ENCODE measurements at places on chromosomes 5 and 9. TPM values are rescaled to one million over a fixed set of nuclear protein-coding genes. Genes with fewer than 3 reads are reported as not detected.

- H3K4me3 ChIP-seq, result no peak overlapping the region
- peaks cover 12% of the 10 kb centered on the region for H3K36me3 ChIP-seq
- H3K4me1 ChIP-seq, result peaks cover 15% of the 10 kb centered on the region
- no peak for DNase-seq
- no peak overlapping the region for H3K27ac ChIP-seq
These were observed 364.3 kb downstream of the KCNN2 start for GRCh38 chr5:114726131-114726530.

DNA sequence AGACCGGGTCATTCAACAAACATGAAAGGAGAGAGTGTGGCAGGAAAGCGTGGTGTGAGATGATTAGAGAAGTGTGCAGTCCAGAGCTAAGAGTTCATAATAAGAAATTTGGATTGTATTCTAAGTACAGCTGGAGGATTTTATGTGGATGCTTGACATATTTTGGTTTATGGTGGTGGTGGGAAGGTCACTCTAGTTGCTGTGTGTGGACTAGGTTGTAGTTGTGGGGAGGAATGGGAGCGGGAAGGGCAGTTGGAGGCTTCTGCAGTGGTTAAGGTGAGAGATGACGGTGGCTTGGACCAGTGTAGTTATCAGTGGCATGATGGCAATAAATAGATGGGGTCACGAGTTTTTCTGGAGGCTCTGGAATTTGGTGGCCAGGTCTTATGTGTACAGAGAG is 45.7 kb upstream of the GPR151 start:
- H3K27me3 ChIP-seq, result no peaks in the 10 kb centered on the region
- peaks cover 2% of the 10 kb centered on the region for H3K36me3 ChIP-seq
- no peak overlapping the region for H3K4me3 ChIP-seq
- no peak overlapping the region for H3K27ac ChIP-seq
- peaks cover 24% of the 10 kb centered on the region for H3K4me1 ChIP-seq
- DNase-seq, result no peak

GRCh38 chr5:13569090-13569715 is 375.3 kb downstream of the DNAH5 start:
- DNase-seq, result no peak
- no peak overlapping the region for H3K27ac ChIP-seq
- H3K4me3 ChIP-seq, result no peak overlapping the region
- H3K36me3 ChIP-seq, result no peaks in the 10 kb centered on the region
- no peaks in the 10 kb centered on the region for H3K27me3 ChIP-seq
- H3K4me1 ChIP-seq, result peaks cover 6% of the 10 kb centered on the region

DNA sequence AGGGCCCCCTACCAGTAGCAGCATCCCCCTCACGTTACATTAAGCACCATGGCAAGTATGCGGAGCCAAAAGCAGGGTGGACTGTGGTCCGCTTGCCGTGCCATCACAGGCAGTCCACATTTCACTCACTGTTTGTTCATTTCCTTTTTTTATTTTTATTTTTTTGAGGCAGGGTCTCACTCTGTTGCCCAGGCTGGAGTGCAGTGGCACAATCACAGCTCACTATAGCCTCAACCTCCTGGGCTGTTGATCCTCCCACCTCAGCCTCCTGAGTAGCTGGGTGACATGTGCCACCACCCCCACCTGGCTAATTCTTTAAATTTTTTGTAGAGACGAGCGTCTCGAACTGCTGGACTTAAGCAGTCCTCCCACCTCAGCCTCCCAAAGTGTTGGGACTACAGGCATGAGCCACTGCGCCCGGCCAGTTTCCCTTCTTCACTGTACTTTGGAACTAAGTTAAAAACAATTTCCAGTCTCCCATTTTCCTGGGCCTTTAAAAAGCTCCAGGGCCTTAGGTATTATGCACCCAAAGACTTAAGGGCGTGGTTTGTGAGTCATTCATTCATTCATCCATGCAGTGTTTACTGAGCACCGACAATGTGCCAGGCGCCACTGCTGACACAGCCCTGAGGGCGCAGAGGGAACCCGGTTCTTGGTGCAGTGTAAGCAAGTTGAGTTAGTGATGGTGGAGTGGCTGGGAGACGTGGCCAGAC is 19.9 kb downstream of the PRRX2 start:
- no peak for DNase-seq
- peaks cover 20% of the 10 kb centered on the region for H3K27me3 ChIP-seq
- no peak overlapping the region for H3K4me3 ChIP-seq
- H3K36me3 ChIP-seq, result no peaks in the 10 kb centered on the region
- H3K27ac ChIP-seq, result no peak overlapping the region

GRCh38 chr5:31645420-31646081 is 6.6 kb downstream of the PDZD2 start:
- no peak overlapping the region for H3K4me3 ChIP-seq
- H3K27ac ChIP-seq, result no peak overlapping the region
- peaks cover 3% of the 10 kb centered on the region for H3K27me3 ChIP-seq

- peak within 1 kb of the TSS; percentile 79 for H3K4me3 ChIP-seq
- peak; percentile 96 for DNase-seq
- H3K36me3 ChIP-seq, result peaks cover 2% of the 10 kb centered on the region
These were observed at the start of gene MXD3 for GRCh38 chr5:177311723-177312648. Gene MXD3, minus strand, starts transcription at chr5:177311898. Its CDS starts 68 bp downstream, at chr5:177311830.

- H3K4me3 ChIP-seq, result no peak overlapping the region
- no peak overlapping the region for H3K27ac ChIP-seq
- DNase-seq, result no peak
- no peaks in the 10 kb centered on the region for H3K36me3 ChIP-seq
- H3K27me3 ChIP-seq, result no peaks in the 10 kb centered on the region
These were observed 164.4 kb upstream of the OR13F1 start for GRCh38 chr9:104339692-104340091.

GRCh38 chr9:108536836-108537601 is 318.8 kb downstream of the ACTL7B start:
- no peaks in the 10 kb centered on the region for H3K4me1 ChIP-seq
- H3K36me3 ChIP-seq, result no peaks in the 10 kb centered on the region
- no peak overlapping the region for H3K27ac ChIP-seq
- no peak for DNase-seq
- H3K27me3 ChIP-seq, result peaks cover 16% of the 10 kb centered on the region

- H3K4me1 ChIP-seq, result peaks cover 40% of the 10 kb centered on the region
- H3K36me3 ChIP-seq, result peaks cover 13% of the 10 kb centered on the region
- no peak for DNase-seq
- peak overlapping the region; percentile 79 for H3K27ac ChIP-seq
These were observed 147.5 kb downstream of the SLIT3 start for GRCh38 chr5:169153405-169153804.

GRCh38 chr5:39779831-39780230 is 355.1 kb upstream of the DAB2 start:
- peaks cover 2% of the 10 kb centered on the region for H3K36me3 ChIP-seq
- DNase-seq, result no peak
- H3K27me3 ChIP-seq, result no peaks in the 10 kb centered on the region
- H3K4me3 ChIP-seq, result no peak overlapping the region

- peak within 1 kb of the TSS; percentile 98 for H3K27ac ChIP-seq
- peak; percentile 84 for DNase-seq
- H3K27me3 ChIP-seq, result no peaks in the 10 kb centered on the region
- H3K36me3 ChIP-seq, result peaks cover 10% of the 10 kb centered on the region
- H3K4me3 ChIP-seq, result peak within 1 kb of the TSS; percentile 90
These were observed at the start of the genes PRELID1 and RAB24 for GRCh38 chr5:177303121-177303924. Gene PRELID1, plus strand, starts transcription at chr5:177303799. Its CDS starts 187 bp downstream, at chr5:177303986. Gene RAB24, minus strand, starts transcription at chr5:177303719. Its CDS starts 431 bp downstream, at chr5:177303288.

- H3K27ac ChIP-seq, result no peak overlapping the region
- no peak overlapping the region for H3K4me3 ChIP-seq
- H3K27me3 ChIP-seq, result peaks cover 8% of the 10 kb centered on the region
- no peak for DNase-seq
- no peaks in the 10 kb centered on the region for H3K4me1 ChIP-seq
These were observed 27.6 kb upstream of the TCF7 start for GRCh38 chr5:134086943-134087305.

DNA sequence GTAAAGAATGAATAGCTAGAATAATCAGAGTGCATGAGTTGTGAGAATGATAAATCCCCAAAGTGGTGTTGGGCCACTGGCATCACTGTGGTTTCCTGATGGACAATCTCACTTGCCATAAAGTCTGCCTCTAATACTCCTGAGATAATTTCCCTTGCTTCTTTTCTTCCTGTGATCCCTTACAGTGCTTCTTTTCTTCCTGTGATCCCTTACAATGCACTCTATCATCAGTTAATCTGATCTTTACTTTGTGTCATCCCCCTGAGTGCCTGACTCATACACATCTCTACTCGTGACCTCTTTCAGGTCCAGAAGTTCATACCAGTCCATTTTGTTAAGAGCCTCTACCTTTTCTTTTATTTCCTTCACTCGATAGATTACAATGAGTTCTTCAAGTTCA is 418.3 kb downstream of the HCN1 start:
- no peak for DNase-seq
- no peaks in the 10 kb centered on the region for H3K27me3 ChIP-seq
- H3K4me3 ChIP-seq, result no peak overlapping the region
- H3K36me3 ChIP-seq, result no peaks in the 10 kb centered on the region
- H3K27ac ChIP-seq, result no peak overlapping the region

DNA sequence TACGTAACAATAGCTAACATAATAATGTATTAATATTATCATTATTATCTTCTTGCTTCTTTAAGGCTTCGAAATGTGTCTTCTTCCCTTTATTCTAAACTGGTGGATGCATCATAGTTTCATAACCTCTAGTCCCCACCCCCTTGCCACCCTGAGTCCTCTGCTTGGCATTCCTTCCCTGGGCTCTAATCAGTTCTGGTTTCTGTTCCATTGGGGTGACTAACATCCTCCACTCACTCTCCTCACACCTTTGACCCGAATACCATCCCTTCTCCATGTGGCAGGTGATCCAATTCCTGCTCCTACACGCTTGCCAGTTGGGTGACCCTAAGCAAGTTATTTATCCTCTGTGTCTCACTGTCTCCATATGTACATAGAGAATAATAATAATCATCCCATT is 286.1 kb downstream of the TRPM3 start:
- DNase-seq, result no peak
- no peaks in the 10 kb centered on the region for H3K36me3 ChIP-seq
- no peak overlapping the region for H3K27ac ChIP-seq

DNA sequence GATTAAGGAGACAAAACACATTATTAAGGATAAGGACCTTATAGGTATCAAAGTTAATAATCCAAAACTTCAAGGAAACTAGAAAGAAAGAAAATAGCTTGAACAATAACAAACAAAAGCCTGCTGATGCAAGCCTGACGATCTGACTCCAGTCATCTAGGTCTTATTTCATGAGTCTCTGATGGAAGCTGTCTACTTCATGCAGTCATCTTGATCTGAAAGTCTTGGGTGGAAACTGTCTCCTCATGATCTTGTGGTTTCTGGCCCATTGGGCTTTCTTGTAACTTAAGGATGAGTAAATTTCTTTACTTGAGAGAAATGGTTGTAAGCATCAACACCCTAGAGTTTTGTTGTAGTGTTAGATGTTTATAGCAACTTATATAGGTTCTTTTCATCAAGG is 20.6 kb upstream of the PSIP1 start:
- H3K27me3 ChIP-seq, result no peaks in the 10 kb centered on the region
- H3K4me1 ChIP-seq, result peaks cover 6% of the 10 kb centered on the region
- H3K27ac ChIP-seq, result no peak overlapping the region
- no peak overlapping the region for H3K4me3 ChIP-seq
- no peak for DNase-seq

DNA sequence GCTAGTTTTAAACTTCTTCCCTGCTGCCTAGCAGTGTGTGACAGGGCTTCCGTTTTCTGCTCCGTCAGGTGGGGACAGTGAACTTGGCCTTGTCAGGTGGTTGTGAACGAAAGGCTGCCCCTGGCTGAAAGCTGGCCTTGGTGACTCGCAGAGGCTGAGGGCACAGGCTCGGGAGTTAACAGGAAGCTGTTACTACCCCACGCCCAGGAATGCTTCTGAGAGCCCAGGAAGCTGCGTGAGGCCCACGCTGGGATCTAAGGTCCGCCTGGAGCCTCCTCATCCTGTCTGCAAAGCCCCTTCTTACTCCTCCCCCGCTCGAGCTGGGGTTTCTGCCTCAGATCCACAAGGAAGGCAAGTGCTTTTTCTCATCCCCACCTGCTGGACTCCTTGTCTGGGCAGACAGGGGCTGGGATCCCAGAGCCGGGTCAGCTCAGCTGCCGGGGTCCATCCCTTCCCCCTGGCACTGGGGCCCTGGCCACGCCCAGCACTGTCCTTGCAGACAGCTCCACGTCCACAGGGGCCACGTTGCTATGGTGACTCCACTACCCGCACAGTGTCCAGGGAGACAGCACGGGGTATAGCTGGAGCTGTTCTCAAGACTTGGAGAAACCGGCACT is 124.7 kb upstream of the TBC1D2 start:
- H3K27me3 ChIP-seq, result no peaks in the 10 kb centered on the region
- DNase-seq, result no peak
- H3K36me3 ChIP-seq, result no peaks in the 10 kb centered on the region
- no peak overlapping the region for H3K4me3 ChIP-seq
- peaks cover 15% of the 10 kb centered on the region for H3K4me1 ChIP-seq

- no peaks in the 10 kb centered on the region for H3K36me3 ChIP-seq
- peak overlapping the region; percentile 47 for H3K27ac ChIP-seq
- DNase-seq, result no peak
- no peaks in the 10 kb centered on the region for H3K27me3 ChIP-seq
These were observed 137.0 kb downstream of the PDE4D start for GRCh38 chr5:59756373-59757035.

- peaks cover 77% of the 10 kb centered on the region for H3K4me1 ChIP-seq
- H3K27ac ChIP-seq, result peak overlapping the region; percentile 92
- H3K36me3 ChIP-seq, result peaks cover 43% of the 10 kb centered on the region
- H3K27me3 ChIP-seq, result no peaks in the 10 kb centered on the region
These were observed 11.8 kb downstream of the SPARC start for GRCh38 chr5:151674626-151675610.

The PITX1 gene
- 80.2 TPM for total RNA-seq

The PCDHB13 gene
- 7.8 TPM for total RNA-seq

The DPM2 gene
- 36.9 TPM for total RNA-seq

The TRIM36 gene
- total RNA-seq, result 1.3 TPM

The SMIM32 gene
- total RNA-seq, result 0.32 TPM

The CXCL14 gene
- total RNA-seq, result 51.6 TPM

The GPR21 gene
- total RNA-seq, result 3.7 TPM

Measured in mesothelial cell of epicardium (in vitro differentiated cells).